IPS DF 19.7 (cell line): ENCODE measurements at places on chromosomes 4 and X.

- no peak for DNase-seq
These were observed 300.1 kb upstream of the TRAM1L1 start for GRCh38 chr4:117385526-117385925.

DNA sequence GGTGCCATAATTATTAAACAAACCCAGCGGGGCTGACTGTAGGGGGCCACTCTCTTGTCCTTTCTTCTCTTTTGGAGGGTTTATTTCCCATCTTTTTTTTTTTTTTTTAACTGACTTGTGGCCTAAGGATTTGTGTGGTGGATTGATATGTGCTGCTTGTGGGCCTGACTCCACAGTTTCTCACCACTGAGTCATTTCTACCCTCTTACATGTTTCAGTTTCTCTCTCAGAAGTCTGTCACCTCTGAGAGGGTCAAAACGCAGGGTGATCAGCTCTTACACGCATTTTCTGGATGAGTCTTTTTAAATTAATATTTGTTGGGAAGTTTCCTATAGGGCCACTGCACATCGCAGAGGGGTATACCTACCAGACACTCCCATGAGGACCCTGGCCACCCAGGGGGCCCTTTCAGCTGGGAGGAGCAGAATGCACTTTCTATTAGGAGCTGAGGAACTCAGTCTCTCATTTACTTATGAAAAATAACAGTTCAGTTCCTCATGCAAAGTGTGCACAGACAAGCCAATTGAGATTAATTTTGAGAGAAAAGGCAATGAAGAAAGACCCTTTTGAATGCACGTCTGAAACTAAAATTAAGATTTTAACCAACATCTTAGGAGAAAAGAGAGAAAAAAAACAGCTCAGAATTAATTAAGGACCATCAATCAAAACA is 407.9 kb downstream of the TECRL start:
- no peak for DNase-seq

DNA sequence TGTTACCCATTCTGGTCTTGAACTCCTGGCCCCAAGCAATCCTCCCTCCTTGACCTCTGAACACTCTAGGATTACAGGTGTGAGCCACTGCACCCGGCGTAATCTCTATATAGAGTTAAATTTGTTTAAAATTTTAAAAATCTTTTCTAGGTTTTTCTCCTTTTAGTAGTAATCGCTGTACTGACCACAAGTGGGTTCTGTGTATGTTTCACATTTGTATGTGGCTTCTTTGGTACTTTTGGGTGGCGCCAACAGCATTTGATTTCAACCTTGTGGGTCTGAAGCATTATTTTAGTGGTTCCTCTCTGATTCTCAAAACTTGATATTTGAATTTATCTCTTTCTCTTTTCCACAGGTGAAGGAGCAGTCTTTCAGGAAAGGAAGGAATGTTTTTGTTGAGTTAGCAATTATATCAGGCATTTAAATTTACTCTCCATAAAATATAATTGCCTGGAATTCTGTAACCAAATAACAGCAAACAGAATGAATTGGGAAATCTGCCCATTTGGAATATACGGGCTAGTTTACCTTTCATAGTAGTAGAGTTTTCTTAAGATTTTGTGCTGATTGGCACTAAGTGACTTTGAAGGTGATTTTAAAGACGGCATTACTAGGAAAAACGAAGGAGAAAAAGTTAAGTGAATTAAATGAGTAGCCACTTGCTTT is 29.5 kb downstream of the ARHGAP10 start:
- DNase-seq = no peak

GRCh38 chr4:56626963-56627362 is 54.1 kb downstream of the HOPX start:
- no peak for DNase-seq

DNA sequence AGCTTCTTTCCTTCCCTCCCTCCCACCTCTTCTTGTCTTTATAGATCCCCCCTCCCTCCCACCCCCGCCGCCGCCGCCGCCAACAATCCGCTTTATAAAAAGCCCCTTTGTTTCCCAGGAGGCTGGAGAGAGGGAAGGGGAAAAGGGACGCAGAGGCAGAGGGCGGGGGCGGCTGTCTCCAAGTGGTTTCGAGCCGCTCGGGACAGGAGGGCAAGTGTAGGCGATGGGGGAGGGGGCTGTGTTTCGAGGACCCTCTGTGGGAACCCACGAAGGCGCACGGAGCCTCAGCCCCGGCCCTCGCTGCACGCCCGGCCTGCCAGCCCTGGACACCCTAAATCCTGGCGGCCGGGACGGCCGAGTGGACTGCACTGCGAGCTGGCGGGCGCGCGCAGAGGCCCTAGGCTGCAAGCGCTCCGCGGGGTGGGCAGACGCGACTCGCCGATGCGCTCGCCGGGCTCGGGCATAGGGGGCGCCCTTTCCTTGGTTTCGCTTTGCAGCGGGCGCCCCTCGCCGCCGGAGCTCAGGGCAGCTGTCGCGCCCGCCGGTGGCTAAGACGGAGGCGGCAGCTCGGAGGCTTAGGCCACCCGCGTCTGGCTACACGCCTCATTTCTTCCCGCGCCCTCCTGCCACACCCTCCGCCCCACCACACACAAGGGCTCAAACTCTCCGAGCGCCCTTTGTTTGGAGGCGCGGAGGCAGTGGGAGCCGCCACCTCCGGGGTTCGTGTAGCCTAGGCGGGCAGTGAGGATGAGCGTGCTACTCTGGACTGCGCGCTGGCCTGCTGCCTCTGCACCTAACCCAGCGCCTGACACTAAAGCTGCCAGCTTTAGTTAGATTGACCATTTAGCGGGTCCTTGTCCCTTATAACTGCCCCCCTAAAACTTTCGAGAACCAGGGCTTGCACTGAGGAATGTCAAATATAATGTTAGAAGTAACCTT is 2.2 kb downstream of the MAMLD1 start:
- DNase-seq = no peak

DNA sequence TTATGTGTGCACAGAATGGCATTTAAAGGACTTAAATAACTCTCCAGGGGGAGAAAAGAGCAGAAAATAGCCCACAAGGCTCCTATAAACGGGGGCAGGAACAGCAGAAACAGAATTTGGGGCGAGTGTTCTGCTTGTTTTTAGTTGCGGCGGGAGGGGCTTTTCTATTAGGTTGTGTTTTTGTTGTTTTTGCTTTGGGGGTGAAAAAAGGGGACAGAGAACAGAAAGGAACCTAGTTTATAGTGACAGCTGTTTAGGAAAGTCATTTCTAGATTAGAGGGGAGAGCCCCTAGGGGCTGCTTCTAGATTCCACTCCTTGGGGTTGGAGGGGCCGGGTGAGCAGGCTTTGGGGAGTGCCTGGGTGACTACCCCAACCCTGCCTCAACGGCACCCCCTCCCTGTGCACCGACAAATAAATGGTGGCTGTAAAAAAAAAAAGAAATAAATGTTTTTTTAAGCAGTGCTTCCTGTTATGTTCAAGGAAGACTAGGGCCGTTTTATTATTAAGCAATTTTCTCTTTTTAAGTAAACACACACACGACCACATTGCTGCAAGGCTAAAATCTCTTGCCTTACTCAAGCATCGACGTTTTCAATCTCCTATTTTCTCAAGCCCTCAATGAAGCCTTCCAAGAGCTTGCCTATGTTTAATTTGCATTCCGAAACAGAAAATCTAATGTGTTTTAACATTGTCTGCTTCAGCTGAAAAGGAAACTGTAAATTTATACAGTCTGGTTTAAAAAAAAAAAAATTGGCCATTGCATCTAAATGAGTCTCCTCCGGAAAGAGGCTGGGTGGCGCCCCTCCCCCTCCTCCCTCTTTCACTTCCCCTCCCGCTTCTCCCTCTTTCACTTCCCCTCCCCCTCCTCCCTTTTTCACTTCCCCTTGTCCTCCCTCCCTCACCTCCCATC is 123.3 kb upstream of the TBL1X start:
- DNase-seq = no peak

DNA sequence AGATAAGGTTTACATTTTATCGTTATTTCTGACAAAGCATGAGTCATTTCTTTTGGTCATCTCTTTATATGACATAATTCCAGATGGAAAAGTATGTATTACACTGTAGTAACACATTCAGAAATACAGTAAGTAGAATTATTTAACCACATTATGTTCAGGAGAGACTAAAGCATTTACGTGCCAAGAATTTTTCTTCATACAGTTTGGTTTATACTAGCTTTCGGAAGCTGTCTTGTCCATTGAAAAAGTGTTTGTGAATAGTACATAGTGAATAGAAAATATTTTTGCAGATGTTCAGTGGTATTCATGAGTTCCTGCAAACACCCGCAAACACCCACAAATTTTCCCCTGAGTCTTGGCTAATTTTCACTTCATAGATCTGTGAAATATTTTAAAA is 1033.0 kb upstream of the INTU start:
- DNase-seq = no peak

DNA sequence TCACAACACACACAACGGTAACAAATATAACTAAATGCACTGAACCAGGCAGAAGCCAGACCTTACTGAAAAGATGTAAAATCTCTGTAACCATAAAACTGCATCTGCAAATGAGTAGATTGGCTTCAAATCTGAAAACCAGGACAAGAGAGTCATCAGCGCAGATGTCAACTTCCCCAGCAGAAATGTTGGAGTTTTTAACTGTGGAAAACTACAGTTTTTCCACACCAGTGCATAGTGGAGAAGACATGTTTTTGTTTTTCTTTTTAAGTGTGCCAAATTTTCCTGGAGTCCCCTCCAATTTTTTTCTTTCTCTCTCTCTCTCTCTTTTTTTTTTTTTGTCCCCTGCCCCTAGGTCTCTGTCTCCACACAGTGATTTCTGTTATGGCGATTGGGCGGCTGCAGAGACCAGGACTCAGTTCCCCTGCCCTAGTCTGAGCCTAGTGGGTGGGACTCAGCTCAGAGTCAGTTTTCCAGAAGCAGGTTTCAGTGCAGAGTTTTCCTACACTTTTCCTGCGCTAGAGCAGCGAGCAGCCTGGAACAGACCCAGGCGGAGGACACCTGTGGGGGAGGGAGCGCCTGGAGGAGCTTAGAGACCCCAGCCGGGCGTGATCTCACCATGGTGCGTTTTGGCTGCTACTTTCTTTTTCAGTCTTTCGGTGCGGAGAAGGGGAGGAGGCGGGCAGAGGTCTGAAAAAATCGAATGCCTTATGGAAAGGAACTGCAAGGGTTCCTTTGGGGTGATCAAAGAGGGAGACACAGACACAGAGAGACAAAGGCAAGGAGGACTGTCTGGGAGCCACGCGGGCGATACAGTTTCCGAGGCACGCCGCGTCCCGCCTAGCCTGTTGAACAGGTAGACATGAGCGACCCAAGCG is at the start of gene GUCY1A1:
Gene GUCY1A1 (plus strand): TSS at position 505 of the 878 bp plus-strand sequence. CDS start 30,020 bp downstream, outside the sequence.
- peak; percentile 35 for DNase-seq

DNA sequence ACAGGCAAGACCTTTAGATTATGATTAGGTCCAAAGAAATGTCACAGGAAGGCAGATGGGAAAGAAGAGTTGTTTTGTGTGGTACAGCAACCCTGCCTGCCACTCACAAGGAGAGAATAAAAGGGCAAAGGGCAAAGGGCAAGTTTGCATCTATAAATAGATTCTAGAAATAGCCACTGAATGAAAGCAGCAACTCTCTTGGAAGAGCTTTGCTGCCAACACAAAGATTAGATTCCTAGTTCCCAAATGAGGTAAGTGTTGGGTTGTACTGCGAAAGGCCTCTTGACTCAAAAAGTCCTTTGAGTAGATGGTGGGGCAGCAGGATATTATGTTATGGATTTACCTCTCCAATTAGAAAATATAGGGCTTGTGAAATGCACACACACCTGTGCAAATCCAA is 61.2 kb downstream of the MOSPD2 start:
- DNase-seq = no peak

GRCh38 chr4:128980816-128981326 is 112.5 kb downstream of the SCLT1 start:
- no peak for DNase-seq

DNA sequence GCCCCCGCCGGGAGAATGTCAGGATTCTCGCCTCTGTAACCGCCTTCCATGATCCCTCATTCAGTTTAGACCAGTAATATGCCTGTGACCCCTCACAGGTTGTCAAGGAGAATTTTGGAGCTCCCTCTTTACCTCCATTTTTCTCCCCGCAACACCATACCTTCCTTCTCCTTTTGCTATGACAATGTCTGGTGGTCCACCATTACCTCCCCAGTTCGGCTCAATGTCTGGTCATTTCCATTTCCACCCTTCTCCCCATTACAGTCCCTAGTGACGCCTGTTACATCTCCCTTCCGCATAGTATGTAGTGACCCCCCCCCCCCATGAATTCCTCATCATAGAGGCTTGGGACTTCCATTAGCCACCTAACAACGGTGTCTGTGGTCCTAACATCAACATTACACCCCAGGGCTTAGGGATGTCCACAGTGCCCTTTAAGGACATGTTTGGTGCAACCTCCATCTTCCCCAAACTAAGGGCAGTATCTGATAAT is 700 bp downstream of the ARAF start:
- DNase-seq = no peak

- no peak for DNase-seq
These were observed 58.1 kb downstream of the ZFYVE28 start for GRCh38 chr4:2360396-2360730.

GRCh38 chr4:3344104-3344503 is 51.3 kb downstream of the RGS12 start:
- DNase-seq = no peak

DNA sequence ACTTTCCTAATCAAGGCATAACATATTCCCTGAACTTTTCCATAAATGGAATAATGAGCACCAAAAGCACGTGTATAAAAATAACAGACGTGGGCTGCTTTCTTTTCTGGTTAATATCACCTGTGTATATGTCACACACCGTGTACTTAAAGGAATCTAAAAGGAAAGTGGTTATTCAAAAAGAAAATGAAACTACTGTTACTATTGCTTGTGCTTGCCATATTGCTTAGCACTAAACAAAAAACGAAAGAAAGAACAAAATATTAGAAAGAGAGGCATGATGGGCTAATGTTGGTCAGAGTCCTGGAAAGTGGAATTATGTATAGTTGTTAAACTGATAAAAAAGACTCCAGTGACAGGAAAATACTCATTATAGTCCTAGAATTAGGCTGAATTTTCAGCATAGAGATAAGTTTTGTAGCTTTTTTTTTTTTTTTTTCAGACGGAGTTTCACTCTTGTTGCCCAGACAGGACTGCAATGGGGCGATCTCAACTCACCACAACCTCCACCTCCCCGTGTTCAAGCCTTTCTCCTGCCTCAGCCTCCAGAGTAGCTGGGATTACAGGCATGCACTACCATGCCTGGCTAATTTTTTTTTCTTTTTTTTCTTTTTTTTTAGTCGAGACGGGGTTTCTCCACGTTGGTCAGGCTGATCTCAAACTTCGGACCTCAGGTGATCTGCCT is 123.2 kb downstream of the PABPC4L start:
- no peak for DNase-seq

DNA sequence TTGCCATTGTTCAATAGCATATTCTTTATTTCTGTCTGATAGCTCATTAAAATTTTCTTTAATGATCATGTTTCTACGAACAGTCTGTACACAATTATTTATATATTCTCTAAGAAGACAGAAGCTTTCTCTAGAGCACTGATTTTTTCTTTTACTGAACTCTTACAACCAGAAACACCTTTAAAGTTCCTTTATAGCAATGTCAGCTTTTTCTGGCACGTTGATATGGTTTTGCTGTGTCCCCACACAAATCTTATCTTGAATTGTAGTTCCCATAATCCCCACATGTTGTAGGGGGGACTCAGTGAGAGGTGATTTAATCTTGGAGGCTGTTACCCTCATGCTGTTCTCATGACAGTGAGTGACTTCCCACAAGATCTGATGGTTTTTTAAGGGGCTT is 299.4 kb downstream of the PPARGC1A start:
- DNase-seq = no peak

GRCh38 chrX:101370888-101371504 is 15.0 kb downstream of the BTK start:
- no peak for DNase-seq

- DNase-seq = no peak
These were observed 33.7 kb downstream of the ATP2B3 start for GRCh38 chrX:153551135-153551534.

- no peak for DNase-seq
These were observed 35.3 kb upstream of the GPR78 start for GRCh38 chr4:8544741-8545438.

- no peak for DNase-seq
These were observed 486.5 kb downstream of the ARAP2 start for GRCh38 chr4:35757836-35758235.
